Activated CD8-positive, alpha-beta memory T cell treated with anti-CD3 and anti-CD28 coated beads for 1 hour (primary cell): ENCODE measurements at places on chromosomes 3 and 15.

GRCh38 chr3:45617430-45618080 is 23.0 kb downstream of the LIMD1 start:
- no peak for DNase-seq

DNA sequence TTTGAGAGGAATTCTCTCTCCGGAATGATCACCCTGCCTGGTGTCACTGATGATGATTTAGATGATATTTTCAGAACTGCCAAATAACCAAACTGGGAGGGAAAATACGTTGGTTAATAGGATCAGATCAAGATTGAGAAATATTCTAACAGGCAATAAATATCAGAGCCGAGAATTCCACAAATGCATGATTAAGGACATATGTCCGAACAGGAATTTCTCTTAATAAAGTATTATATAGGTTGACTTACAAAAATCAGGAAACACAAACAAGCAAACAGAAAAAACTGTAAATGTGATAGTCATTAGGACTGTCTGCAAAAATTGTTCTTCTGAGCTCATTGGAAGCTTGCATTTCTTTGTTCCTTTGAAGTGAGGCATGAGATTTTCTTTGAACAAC is 75.1 kb upstream of the PHLDB2 start:
- DNase-seq: no peak

DNA sequence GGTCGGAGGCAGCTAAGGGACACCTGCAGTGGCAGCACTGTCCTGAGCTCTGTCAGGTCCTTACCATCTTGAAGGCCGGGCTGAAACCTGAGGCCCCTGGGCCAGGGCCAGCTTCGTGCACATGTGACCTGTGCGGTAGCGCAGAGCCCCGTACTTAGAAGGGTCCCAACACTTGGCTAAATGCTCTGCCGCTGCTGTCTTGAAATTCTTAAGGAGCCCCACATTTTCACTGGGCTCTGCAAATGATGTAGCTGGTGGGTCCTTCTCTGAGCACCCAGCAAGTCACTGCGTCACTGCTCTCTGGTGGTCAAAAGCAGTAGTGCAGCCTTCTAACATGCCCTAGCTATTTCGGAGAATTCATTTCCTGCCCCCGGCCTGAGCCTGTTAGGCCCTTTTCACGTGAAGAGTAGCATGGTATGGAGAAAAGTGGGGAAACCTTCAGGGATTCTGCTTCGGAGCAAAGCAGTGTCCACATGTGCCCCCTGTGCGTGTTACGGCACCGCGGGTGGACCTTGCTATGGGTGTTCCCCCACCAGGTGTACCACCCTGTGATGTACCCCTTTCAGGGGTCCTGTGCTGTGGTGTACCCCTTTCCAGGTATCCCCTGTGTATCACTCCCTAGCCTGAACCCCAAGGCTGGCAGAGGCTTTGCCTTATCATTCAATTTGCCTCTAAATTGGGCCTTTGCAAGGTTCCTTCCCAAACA is 79.7 kb downstream of the TMEM266 start:
- DNase-seq: peak; percentile 50

- DNase-seq: no peak
Measured at GRCh38 chr3:146187334-146187950, 26.5 kb upstream of the PLOD2 start.

DNA sequence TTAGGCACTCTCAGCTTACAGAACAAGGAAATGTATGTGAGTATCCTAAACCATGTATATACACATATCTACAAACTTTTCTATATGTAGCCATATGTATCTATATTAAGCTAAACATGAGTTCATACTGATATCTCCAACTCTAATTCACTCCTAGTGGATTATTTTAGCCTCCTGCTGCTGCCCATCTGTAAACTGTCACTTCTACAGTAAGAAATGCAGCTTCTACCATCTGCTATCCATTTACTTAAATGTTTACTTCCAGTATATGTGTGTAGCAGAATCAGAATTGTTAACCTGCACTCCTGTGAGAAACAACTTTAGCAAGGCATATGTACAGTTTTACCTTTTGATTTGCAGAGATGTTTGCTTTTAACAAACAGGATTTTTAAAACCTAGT is 478.5 kb upstream of the CBLB start:
- no peak for DNase-seq

GRCh38 chr3:38835939-38836338 is 19.9 kb upstream of the SCN10A start:
- no peak for DNase-seq

GRCh38 chr3:58164906-58165821 is 45.6 kb downstream of the DNASE1L3 start:
- no peak for DNase-seq

GRCh38 chr3:171127611-171128010 is 101.1 kb upstream of the SLC2A2 start:
- no peak for DNase-seq

DNA sequence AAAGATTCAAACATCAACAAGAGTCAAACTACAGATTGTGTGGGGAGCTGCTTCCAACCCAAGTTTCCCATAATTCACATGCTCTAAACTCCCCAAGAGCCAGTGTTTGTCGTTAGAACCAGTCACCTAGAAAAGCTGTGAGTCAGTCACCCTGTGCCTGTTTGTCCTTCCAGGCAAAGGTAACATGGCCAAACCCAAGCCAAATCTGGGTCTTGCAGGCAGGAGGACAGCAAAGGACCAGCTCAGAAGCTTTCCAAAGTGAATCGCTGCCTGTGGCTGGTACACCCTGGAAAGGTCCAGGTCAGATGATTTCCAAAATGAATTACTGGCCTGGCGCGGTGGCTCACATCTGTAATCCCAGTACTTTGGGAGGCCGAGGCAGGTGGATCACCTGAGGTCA is 251.5 kb downstream of the FAM43A start:
- DNase-seq: no peak

GRCh38 chr3:150020527-150020926 is 49.8 kb upstream of the PFN2 start:
- no peak for DNase-seq

DNA sequence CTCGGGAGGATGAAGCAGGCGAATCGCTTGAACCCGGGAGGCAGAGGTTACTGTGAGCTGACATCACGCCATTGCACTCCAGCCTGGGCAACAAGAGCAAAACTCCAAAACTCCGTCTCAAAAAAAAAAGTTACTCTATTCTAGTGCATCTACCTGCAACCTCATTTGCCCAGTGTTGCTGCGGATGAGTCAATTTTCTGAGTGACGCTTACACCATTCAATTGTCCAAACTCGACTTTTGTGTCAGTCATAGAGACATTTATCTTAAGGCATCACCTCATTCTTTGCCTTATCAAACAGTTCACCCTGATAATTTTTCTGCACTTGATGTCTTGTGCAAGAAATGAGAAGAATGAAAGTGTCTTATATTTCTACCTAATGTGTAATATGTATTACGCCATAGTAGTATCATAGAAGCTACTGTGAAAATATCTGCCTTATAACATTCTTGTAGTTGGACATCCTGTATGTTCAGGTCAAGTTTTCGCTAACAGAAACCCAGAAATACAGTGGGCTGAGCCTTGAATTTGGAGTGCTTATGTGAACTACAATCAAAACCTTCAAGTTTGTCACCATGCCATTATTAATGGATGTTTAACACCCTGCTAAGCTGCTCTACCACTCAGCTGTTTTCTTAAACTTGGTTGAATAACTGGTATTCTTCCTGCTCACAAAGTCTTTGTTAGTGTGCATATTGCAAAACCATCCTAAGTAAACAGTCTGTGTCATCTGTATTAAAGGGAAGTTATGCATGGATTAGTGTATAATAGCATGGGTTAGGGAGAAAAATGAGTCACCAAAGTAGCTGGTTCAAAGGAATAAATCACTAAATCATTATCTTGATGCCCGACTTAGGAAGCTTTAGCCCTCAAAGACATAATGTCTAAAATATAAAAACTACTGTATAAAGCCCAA is 531.0 kb upstream of the NR2F2 start:
- no peak for DNase-seq
